ENCODE measurements at places on chromosomes 13 and 19.

GRCh38 chr19:14035706-14036105 lies 4.1 kb downstream of the IL27RA start:
- DNase-seq, result no peak

- DNase-seq, result no peak
Measured at GRCh38 chr13:101346942-101347728, 69.2 kb downstream of the NALCN start.

DNA sequence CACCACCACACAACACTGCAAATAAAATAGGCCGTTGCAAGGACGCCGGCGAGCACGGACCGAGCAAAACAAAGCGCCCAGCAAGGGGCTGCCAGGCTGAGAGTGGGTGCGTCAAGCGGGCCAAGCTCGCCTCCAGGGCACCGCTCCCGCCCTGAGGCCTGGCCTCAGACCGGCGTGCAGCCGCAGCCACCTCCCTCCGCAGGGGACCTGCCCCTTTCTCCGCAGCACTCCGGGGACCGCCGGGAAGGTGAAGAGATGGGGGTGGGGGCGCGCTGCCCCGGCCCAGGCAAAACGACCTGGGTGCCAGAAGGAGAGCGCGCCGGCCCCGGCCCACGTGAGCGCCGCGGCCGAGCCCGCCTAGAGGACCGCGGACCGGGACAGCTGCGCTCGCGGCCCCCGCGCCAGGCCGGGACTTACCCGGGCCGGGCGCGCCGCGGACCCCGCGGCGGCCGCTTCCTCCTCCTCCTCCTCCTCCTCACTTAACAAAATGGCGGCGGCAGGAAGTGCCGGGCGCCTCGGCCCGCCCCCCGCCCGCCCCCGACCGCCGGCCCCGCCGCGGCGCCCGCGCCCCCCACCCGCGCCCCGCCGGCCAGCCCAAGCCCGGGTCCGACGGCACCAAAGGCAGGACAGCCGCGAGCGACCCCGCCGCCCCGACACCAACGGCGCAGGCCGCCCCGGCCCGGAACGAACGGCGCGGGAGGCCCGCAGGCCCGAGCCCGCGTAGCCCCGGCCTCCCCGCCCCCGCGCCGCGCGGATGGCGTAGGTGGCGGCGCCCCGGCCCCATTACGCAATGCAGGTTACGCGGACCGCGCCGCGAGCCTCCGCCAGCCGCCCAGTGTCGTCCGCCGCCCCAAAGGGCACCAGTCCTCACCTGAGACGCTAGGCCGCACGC lies 674 bp downstream of the BRD4 start:
- peak; percentile 86 for DNase-seq

DNA sequence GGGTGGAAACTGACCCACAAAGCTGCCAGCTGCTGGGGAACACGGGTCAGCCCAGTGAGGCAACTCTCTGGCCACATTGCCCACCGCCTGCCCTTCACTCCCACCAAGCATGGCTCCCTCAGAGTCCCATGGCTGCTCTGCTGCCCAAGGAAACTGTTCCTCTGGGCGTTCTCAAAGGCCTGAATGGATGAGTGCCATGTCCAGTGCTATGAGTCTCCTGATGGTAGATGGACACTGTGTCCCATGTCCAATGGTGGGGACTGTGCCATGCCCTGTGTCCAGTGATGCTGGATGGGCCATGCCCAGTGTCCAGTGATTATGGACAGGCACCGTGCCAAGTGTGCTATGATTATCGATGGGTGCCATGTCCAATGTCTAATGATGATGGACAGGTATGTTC lies 88.8 kb downstream of the ANKRD10 start:
- DNase-seq, result no peak

DNA sequence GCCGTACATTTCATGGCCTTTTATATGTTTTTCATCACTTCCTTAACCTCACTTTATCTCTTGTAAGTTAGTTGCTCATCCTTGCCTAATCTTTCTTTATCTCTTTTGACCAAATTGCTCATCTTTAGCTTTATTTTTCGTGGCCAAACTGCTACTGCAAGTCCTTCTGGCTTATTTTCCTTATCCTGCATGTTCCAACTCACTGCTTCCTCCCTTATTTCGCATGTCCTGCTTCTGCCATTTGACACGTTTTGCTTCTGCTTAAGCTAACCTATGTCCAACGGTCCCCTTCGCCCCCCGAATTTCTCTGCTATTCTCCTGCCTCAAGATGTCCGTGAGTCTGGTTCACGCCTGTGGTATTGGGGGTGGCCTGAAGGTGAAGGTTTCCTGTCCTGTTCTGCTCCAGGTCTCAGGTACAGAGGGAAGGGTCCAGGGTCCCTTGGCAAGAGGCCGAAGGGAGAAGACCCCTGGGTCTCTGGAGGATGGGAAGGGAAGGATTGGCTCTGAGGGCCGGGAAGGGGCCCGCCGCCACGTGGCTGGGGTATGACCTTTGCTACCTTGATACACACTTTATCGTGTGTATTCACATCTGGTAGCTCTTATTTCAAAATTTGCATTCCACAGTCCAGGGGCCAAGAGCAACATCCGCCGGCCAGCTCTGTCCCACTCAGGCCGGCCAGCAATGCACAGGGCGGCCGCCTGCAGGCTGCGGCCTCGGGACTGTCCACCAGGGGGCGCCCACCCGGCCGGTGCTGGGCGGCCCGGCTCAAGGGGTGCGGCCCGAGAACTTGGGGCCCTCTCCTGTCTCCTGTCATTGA lies 2.9 kb upstream of the C19orf85 start:
- DNase-seq, result peak; percentile 89

DNA sequence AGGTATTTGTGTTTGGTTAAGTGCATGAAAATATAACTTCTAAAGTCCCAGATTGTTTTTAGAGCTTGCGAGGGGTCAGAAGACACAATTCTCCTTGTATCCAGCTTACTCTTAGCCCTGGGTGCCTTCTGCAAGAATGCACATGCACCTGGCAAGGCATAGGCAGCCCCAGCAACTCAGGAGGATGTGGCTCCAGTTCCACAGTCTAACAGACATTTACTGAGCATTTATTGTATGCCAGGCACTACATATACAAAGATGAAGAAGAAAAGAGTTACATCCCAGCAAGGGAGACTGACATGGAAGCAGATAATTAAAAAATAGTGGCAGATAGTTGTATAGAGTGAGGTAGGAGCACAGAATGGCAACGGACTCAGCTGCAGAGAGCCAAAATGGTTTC lies 101.1 kb upstream of the FRY start:
- no peak for DNase-seq

- no peak for DNase-seq
Measured at GRCh38 chr13:70523622-70524021, 415.4 kb upstream of the KLHL1 start.

DNA sequence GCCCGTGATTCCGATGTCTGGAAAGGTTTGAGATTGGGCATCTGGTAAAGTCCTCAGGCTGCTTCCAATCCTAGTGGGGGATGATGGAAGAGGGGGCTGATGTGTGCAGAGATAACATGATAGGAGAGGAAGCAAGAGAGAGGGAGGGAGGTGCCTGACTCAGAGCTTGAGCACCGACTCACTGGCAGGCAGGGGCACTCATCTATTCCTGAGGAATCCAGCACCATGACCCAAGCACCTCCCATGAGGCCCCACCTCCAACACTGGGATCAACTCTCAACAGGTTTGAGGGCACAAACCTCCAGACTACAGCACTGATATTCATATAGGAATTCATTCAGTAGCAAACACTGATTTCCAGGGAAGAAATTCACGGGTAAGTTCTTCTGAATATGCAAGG lies 5.6 kb upstream of the SIGLEC9 start:
- no peak for DNase-seq

DNA sequence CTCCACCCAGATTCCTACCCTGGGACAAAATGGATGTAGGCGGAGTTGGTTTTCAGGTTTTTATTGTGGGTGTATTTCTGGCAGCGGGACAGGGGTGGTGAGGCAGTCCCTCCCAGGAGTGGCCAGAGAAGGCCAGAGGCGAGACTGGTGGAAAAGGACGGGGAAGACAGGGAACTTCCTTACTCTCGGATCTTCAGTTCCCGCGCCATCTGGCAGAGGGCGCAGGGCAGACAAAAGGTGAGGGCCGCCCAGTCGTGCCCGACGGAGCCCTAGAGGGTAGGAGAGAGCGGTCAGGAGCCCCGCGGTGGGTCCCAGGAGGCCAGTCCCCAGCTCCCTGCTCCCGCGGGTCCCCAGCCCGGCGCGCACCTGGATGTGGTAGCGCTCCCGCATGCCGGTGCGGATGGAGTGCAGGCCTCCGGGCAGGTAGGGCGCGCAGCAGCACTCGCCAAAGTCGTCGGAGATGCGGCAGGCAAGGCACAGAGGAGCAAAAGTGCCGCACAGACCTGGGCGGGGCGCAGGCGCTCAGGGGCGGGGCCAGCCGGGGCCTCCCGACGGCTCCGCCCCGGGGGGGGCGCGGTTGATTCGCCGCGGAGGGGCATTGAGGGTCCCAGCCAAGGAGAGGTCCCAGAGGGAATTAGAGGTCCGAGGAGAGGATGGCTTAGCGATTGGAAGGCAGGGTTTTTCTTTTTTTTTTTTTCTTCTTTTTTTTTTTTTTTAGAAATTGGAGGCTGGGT lies 3.0 kb downstream of the CNFN start:
- peak; percentile 46 for DNase-seq

DNA sequence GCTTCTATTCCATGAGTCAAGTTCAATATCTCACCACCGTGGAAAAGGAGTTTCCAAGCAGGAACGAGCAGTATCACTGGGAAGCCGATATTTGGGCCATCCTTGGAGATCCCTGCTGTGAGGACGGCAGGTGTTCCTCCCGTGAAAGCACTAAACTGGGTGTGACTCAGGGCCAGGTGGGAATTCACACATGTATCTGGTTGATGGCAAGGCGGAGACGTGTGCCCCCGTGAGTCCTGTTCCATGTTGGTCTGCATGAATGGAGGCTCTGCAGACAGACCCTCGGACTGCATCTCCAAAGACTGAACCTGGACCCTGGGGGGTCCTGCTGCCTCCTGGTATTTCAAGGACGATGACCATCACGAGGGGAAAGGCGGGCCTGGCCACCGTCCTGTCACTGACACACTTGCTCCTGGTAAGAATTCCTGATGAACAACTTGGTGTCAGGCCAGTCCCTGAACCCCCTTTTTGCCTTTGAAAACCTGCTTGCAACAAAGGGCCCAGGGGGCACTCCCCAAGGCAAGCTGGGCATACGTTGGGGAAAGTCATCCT lies 22.8 kb upstream of the GAS6 start:
- DNase-seq, result no peak

GRCh38 chr13:86447479-86447878 lies 648.3 kb upstream of the SLITRK6 start:
- no peak for DNase-seq

DNA sequence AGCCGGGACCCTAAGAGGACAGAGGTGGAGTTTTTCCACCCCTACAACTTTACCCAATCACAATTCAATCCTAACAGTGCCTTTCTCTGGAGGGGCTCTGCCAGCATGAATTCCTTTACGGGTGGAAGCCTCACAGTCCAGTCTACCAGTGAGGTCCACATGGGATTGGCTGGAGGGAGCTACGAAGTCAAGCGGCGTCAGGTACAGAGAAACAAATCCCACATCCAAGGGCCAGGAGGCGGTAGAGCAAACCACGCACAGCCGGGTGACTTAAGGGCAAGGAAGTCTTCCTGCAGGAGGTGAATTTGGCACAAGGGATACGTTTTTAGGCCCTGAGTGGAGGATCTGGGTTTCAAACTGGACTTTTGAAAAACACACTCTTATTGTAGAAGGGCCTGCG lies 199.6 kb downstream of the UQCRFS1 start:
- no peak for DNase-seq

DNA sequence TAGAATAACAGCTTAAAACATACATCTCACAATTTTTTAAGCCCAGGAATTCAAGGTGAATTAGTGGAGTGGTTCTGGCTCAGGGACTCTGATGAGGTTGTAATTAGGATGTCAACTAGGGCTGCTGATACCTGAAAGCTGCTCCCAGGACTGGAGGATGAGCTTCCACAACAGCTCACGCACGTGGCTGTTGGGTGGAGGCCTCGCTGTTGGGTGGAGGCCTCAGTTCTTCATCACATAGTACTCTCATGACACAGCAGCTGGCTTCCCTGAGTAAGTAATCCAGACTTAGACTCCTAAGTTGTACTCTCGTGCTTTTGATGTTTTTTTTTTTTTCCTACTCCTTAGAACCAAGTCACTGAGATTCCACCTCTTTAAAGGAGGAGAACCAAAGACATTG lies 577.1 kb upstream of the PRR20A start:
- DNase-seq, result no peak

GRCh38 chr13:48275507-48275906 lies 28.0 kb upstream of the RB1 start:
- DNase-seq, result no peak

GRCh38 chr13:55087085-55087484 lies 2053.6 kb upstream of the PRR20A start:
- DNase-seq, result no peak

DNA sequence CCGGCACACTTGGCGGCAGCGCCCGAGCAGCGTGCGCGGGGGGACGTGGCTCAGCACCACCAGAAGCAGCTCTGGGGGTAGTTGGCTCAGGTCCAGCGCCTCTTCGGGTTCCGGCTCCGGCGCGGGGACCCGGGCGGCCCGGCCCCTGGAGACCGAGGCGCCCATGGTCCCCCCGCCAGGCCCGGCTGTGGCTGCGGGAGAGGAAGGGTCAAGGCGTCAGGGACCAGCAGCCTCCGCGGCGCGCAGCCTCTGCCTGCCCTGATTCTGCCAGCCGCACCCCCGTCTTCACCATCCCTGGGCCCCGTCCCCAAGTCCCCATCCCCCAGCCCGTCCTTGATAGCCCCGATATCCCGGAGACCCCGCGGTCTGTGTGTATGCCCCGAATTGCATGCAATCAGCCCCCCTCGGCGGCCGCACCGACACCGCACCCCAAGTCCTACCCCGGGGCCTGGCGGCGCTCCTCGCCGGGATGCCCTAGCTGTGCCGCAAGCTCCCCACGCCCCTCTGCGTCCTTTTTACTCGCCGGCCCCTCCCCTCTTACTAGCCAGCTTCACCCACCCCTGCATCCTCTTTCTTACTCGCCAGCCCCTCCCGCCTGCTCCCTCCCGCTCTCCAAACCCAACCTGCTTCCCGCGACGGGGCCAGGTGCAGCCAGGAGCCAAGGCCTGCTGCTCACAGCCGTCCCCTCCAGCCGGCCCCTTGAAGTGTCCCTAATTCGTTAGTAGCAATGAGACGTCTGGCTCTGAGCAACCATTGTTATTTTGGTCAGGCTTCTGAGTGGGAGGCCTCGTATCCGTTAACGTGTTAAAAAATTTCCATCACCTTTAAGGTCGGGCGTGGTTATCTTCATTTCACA lies at the start of gene FBXO27:
Gene FBXO27, minus strand, starts transcription at position 487 of the 856 bp plus-strand sequence. Its CDS starts 322 bp downstream, at position 165.
- DNase-seq, result no peak

DNA sequence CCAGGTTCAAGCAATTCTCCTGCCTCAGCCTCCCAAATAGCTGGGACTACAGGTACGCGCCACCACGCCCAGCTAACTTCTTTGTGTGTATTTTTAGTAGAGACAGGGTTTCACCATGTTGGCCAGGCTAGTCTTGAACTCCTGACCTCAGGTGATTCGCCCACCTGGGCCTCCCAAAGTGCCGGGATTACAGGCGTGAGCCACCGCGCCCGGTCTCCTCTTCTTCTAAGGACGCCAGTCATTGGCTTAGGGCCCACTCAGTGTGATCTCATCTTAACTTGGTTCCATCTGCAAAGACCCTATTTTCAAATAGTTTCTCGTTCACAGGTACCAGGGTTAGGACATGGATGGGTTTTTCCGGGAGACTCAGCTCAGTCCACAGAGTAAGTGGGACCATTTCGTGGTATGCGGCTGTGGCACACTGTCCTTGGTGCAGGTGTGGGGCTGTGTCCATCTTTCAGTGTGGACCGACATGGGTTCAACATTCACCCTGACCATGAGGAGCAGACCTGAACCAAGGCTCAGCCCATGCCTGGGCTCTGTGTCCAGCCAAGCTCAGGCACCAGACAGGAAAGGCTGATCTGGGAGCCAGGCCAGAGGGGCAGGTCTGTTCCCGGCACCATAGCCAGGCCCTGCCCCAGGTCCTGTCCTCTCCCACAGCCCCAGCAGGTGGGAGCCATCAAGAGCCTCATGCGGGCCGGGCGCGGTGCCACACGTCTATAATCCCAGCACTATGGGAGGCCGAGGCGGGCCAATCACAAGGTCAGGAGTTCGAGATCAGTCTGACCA lies 2.8 kb upstream of the MKNK2 start:
- DNase-seq, result no peak

Measured in erythroblast (primary cell).